ENCODE measurements at places on chromosomes 12 and 14.
A peak's percentile ranks its signal among the peaks of the same experiment; 100 is the strongest.

DNA sequence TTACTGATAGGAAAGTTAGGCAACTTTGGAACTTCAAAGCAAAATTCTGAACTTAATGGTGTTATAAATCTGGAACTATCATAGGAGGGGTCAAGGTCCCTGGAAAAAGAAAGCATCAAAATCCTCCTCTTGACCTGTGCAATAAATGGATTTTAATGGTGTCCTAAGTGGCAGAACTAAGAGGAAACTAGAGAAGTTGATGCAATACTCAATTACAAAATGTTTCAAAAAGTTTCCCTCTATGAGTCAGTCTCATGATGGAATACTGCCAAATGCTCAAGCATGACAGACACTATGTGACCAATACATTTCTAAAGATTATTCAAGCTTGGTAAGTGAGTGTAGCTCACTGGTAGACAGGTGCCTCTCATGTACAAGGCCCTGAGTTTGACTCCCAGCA, 47.7 kb upstream of the ERGIC2 start:
- DNase-seq: no peak

DNA sequence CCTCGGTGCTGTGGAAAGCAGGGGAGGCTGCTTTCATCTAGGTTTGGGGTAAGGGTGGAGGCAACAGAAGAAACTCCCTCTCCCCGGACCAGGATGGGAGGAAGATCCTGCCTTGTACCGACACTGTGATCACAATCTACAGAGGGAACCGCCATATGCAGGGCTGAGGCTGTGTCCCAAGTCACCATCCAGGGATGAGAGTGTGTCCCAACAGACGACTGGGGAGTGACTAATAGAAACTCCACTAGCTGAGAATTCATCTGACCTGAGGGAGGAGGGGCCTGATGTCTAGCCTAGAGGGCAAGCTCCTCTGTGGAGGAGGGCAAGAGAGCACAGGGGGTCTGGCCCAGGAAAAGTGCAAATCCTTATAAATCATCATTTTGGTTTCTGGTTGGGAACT, 172.4 kb downstream of the CALM1 start:
- no peak for DNase-seq

DNA sequence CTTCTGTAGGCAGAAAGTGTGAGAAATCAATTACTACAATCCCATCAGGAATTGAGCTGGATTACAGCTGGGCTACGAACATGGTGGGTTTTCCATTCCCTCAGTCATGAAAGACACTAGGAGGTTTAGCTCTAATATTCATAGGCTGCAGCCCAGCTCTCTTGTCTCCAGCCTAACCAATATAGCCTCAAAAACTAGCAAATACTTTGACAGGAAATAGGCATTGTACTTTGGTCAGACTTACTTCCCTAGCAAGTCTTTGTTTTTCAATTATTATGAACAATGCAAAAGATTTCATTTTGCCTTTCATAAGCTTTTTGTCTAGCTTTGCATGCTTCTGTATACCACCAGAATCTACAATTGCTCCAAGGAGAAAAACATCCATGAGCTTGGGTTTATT, 296.2 kb downstream of the GPHN start:
- no peak for DNase-seq

DNA sequence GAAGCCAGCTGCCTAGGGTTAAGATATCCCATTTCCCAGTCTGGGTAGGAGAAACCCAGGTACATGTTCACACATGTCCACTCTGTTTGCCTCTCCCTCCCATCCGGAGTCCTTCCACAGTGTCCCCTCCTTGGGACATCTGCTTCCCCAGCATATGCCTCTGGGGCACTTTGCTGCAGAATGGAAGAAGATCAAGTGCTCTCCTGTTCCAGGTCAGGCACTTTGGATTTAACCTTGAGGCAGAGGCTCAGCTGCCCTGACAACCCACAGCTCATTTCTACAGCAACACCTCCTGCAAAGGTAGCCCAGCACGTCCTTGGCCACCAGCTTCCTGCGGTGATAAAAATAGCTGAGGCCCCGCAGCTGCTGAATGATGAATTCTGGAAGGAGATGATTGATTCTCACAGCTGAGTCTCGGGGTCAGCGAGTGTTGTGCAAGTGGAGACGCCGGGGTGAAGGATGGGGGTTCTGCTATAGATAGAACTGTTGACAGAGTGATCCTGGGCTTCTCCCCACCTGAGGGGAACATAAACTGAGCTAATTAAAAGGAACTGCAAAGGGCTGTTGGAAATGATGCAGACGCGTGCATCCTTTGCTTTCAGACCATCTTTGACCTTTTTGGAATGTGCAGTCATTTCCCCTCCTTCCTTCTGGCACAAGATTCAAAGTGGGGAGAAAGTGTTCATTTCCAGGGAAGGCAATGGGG, 145.0 kb downstream of the SLC38A6 start:
- DNase-seq: no peak

- DNase-seq: no peak
Measured at GRCh38 chr12:12305568-12306300, 38.9 kb upstream of the LRP6 start.

GRCh38 chr12:57181561-57182155, 34.2 kb upstream of the LRP1-AS start:
- no peak for DNase-seq

DNA sequence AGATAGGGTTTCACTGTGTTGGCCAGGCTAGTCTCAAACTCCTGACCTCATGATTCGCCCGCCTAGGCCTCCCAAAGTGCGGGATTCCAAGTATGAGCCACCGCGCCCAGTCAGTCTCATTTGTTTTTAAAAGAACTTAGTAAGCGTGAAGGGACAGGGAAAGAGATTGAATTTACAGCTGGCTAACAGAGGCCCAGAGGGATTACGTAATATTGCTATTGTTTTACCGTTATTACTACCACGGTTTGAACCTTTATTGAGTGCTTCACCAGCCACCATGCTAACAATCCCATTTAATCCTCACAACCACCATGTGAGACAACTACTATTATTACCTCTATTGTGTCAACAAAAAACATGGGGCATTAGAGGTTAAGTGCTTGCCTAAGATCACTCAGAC, 26.7 kb upstream of the BLTP3B start:
- DNase-seq: no peak

GRCh38 chr14:76337635-76338545, 38.0 kb upstream of the ESRRB start:
- DNase-seq: peak; percentile 40

DNA sequence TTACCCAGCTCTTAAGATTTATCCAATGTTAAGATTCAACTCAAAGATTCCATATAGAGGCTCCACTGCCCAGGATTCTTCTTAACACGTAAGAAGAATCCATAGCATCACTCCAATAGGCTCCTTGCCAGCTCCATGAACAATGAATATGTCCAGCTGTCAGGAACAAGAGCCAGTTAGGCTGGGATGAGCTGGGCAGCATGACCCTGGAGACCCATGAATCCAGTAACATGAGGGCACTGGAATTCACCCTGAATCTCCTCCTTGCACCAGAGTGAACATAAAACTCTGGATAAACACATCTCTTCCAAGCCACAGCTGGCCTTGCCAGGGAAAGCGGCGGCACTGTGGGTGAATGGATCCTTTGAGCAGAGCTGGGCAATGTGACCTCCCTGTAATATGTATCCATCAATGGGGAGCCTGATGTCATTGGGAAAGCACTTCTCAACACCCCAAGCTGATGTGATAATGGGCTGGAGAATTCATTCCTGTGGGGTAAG, 24.4 kb upstream of the TC2N start:
- DNase-seq: peak; percentile 47

DNA sequence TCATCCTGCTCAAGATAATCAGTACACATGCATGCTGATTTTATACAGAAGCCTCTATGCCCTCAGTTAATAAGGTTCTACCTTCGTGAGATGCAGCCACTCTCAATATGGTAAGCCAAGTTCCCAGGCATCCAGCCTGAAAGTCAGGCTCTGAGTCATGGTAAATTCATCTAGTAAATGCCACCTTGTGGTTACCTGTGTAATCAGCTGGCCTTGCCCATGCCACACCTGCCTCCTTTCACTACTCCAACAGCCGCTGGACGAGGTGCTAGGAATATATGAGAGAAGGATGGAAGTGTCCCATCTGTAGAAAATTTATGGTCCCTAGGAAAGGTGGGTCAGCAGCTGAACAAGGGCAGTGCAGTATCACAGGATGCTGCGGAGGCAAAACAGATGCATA, 207.3 kb downstream of the SSPN start:
- no peak for DNase-seq

DNA sequence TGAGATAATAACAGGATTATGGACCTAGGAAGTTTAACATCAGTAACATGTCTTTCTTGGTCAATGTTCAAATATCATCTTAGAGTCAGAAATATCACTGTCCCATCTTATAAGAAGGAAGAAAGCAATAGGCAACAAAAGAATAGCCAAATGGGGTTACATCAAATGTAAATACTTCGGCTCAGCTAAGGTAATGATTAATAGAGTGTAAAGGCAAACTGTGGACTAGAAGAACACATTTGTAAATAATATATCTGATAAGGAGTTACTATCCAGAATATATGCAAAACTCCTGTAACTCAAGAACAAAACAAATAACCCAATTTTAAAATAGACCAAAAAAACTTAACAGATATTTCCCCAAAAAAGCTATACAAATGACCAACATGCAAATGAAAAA, 630.3 kb downstream of the RPS29 start:
- DNase-seq: no peak

GRCh38 chr14:38226366-38226765, 18.7 kb downstream of the SSTR1 start:
- no peak for DNase-seq

GRCh38 chr12:22609501-22609900, 15.5 kb upstream of the ETNK1 start:
- no peak for DNase-seq

DNA sequence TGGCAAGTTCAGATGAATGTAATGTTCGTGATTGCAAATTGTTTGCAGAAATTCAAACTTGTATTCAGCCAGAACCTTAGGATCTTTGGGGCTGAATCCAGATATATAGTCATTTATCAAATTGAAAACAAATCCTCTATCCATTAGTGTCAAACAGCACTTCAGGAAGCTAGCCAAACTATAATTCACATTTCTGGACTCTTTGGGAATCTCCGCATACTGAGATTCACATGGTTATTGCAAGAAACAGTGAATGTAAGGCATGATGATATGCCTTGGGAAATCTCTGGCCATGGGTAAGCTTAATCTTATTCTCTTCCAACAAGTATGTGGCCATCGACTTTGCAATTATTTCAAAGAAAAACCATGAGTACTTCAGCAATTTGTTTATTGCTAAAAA, 98.5 kb downstream of the KLHL28 start:
- DNase-seq: no peak

GRCh38 chr14:57492859-57493258, 798 bp downstream of the CCDC198 start:
- no peak for DNase-seq

DNA sequence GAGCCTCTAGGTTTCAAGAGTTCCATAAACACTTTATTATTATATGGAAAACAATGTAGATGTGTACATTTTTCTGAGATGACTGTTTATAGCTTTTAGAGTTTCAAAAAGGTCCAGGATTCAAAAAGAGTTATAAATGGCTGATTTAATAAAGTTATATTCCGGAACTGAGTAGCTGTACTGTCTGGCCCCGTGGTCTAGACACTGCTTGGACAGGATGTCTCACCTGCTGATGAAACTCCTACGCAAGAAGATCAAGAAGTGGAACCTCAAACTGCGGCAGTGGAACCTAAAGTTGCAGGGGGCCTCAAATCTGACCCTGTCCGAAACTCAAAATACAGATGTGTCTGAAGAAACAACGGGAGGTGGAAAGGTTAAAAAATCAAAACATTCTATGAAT, 69.7 kb downstream of the DCAF5 start:
- DNase-seq: no peak

DNA sequence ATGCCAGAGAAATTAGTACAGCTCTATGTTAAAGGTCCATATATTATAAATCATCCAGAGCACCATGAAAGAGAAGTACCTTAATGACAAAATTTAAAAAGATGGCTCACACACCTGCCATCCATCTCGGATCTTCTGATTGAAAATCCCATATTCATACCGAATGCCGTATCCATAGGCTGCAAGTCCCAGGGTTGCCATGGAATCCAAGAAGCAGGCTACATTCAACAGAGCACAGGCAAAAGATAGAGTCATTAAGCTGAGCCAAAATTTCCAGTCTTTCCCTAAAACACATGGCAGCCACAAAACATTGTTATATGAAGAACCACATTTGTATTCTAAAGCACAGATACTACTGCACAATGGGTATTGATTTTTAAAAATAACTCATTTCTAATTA, 12.7 kb downstream of the PYGL start:
- no peak for DNase-seq

GRCh38 chr12:115385141-115385540, 701.2 kb upstream of the TBX3 start:
- DNase-seq: no peak

GRCh38 chr12:53585448-53586125, 40.6 kb downstream of the ATF7 start:
- no peak for DNase-seq

GRCh38 chr12:86249276-86249675, 6.9 kb downstream of the MGAT4C start:
- no peak for DNase-seq

DNA sequence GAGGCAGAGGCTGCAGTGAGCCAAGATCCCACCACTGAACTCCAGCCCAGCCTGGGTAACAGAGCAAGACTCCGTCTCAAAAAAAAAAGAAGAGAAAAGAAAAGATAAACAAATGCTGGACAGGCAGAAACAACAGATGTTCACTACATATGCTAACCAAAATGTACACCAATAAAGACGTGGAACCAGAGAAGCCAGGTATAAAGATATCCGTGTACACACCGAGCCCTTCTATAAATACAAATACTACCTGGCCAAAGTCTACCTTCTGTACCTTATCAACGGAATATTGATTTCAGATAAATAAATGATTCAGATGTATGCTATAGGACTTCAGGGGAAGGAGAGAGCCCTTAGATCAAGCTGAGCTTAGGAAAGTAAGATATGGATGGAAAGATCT, 10.8 kb upstream of the KRT8 start:
- no peak for DNase-seq

DNA sequence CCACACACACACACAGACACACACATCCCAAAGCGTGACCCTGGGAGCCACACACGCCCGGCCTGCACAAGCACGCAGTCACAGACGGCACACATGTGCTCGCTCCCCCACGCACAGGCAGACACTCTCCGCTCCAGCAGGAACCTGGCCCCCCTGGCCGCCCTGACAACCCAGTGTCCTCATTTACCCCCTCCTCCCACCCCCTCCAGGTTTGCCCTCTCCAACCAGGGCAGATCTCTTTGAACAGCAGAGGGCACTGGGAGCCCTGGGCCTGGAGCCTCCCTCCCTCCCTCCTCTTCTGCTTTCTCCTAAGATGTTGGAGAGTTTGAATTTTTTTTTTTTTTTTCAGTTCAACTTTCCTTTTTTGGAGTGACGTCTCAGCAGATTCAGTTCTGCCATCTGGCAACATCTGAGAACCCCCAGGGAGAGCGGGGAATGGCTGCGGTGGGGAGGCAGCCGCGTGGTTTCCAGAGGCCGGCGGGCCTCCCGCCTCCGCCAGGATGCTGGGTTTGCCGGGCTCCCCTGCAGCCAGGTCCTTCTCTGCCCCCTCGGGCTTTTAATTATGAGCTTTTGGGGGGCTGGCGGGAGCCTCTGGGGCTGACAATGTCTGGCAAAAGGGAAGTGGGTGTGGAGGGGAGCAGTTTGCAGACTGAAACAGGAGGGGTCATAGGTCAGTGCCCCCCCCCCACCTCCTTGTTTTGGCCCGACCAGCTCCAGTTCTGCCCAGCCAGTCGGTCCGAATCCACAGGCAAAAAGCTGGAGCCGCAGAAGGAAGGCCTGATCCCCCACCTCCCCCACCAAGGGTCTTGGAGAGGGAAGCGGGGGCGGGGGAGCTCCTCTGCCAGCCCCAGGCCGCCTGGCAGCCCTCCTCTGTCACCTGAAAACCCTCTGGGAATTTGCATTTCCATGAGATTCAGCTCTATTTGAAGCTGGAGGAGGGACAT, 1.3 kb upstream of the NCOR2 start:
- DNase-seq: peak; percentile 59

All from head of caudate nucleus (tissue), 42 donors.